Trophoblast cell (in vitro differentiated cells and primary cell): ENCODE measurements at places on chromosomes 12 and 14.

DNA sequence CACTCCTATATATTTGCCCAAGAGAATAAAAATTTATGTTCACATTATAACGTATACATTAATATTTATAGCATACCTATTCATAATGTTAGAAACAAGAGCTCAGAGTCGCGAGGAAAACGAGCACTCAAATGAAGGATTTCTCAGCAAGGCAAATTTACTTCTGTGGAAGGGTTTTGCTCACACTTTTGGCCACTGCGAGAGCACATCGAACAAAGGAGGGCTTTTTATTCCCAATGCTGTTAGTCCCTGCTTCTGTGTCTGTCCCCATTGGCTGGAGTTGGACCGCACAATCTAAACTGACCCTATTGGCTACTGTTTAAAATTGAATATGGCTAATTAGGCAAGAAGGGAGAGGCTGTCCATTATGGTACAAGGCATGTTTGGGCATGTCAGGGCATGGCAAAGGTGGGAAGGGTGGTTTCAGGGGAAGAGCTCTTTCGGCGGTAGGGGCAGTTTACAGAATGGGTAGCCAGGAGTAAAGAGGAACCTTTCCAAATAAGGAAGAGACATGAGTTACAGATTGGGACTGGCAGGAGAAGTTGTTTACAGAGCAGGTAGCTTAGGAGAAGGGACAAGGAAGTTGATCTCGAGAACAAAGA lies 702.9 kb downstream of the TRHDE start:
- no peak overlapping the region for H3K4me3 ChIP-seq
- DNase-seq = no peak
- H3K27me3 ChIP-seq = no peaks in the 10 kb centered on the region

- no peak overlapping the region for H3K4me3 ChIP-seq
- no peak overlapping the region for H3K27ac ChIP-seq
- no peaks in the 10 kb centered on the region for H3K27me3 ChIP-seq
- H3K4me1 ChIP-seq = no peaks in the 10 kb centered on the region
- DNase-seq = no peak
These were observed 156.4 kb downstream of the AACS start for GRCh38 chr12:125221602-125222001.

- no peak overlapping the region for H3K27ac ChIP-seq
- no peaks in the 10 kb centered on the region for H3K4me1 ChIP-seq
- DNase-seq = no peak
- H3K4me3 ChIP-seq = no peak overlapping the region
These were observed 4.6 kb downstream of the GOLGA3 start for GRCh38 chr12:132824053-132824452.

GRCh38 chr14:82725213-82725612 lies 1191.6 kb upstream of the SEL1L start:
- DNase-seq = no peak
- H3K4me1 ChIP-seq = no peaks in the 10 kb centered on the region
- no peaks in the 10 kb centered on the region for H3K36me3 ChIP-seq
- no peak overlapping the region for H3K4me3 ChIP-seq
- H3K27ac ChIP-seq = no peak overlapping the region

- H3K27me3 ChIP-seq = peaks cover 39% of the 10 kb centered on the region
- no peak overlapping the region for H3K4me3 ChIP-seq
- no peak overlapping the region for H3K27ac ChIP-seq
- peaks cover 4% of the 10 kb centered on the region for H3K4me1 ChIP-seq
- DNase-seq = no peak
These were observed 3.1 kb downstream of the SMOC1 start for GRCh38 chr14:69882116-69882864.

GRCh38 chr14:58537004-58537403 lies 100.8 kb upstream of the DACT1 start:
- no peaks in the 10 kb centered on the region for H3K4me1 ChIP-seq
- no peak for DNase-seq
- H3K27ac ChIP-seq = no peak overlapping the region
- H3K27me3 ChIP-seq = no peaks in the 10 kb centered on the region

- H3K27me3 ChIP-seq = no peaks in the 10 kb centered on the region
- no peak overlapping the region for H3K27ac ChIP-seq
- no peaks in the 10 kb centered on the region for H3K36me3 ChIP-seq
- no peak overlapping the region for H3K4me3 ChIP-seq
- H3K4me1 ChIP-seq = no peaks in the 10 kb centered on the region
- DNase-seq = no peak
These were observed 48.4 kb upstream of the PTPRO start for GRCh38 chr12:15273896-15274295.

DNA sequence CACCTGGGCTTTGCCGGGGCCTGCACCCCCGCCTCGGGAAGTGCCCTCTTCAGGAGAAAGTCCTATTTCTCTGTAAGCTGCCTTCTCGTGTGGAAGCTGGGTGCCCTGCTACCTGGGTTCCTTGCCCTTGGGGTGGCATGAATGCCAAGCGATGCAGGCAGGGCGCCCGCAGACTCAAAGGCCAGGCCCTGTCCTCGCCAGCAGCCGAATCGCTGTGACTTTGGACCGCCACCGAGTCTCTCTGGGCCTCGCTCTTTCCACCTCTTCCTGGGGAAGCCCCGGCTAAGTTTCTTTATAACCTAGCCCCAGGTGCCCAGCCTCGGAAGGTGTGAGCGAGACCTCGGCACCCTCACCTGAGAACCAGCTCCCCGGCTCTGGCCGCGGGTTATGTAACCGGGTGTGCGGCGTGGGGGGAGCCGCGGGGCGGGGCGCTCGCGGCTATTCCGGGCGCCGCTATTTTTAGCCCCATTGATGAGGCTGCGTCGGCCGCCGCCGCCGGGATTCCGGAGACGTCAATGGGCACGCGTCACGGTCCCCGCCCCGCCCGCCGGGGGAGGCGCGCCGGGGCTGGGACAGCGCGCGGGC lies 14.6 kb upstream of the NR4A1 start:
- no peaks in the 10 kb centered on the region for H3K36me3 ChIP-seq
- no peak overlapping the region for H3K27ac ChIP-seq
- peak; percentile 92 for DNase-seq
- peak overlapping the region; percentile 37 for H3K4me3 ChIP-seq
